Pons (tissue), 1 donor: ENCODE measurements at places on chromosomes 7 and 10.

- peak; percentile 44 for DNase-seq
Measured at GRCh38 chr10:944034-944831, 12.7 kb upstream of the LARP4B start.

GRCh38 chr7:27906385-27907091, 166.6 kb downstream of the TAX1BP1 start:
- no peak for DNase-seq

DNA sequence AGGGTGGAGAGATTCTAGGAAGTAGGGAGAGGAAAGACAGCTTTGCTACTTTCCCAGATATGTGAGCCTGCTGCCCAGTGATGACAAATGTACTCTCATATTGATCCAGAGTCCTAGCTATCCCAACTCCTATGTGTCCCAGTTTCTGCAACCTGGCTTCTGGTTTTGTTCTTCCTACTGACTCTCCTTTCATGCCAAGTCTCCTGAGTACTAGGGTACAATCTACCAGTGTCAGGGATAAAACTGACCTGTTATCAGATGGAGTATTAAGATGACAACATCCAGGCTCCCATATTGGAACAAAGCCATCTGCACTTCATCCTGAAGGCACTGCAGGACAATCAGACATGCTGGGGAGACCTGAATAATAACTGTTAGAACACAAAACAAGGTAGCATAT, 233.7 kb upstream of the PHYHIPL start:
- DNase-seq: no peak

DNA sequence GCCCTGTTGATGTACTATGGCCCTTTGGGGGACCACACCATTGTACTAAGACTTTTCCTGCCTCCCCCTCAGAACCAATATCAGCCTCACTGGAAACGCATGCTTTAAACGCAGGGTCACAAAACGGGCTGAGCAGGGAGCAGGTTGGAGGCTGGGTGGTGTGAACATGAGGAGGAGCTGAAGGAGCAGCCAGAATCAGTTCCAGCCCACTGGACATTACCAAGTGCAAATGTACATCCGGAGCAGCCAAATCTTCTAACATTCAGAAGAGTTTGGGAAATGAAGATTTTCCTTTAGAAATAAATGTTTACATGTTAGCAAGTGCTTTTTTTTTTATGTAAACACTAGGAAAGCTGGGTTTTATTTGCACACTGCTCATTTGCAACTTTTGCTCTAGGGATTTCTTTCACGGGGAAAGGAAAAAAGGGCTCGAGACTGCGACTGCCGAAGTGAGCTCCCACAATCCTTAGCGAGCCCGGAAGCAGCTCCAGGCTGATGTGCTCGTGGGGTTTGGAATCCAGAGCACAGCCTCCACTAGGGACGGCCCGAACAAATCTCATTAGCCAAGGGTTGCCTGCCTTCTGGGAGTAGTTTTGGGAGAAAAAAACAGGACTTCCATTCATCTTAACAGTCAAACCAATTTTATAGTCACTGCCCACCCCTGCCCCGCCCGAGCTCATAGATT, 108.0 kb upstream of the YAE1 start:
- DNase-seq: no peak

- no peak for DNase-seq
Measured at GRCh38 chr7:157222687-157223086, 84.0 kb downstream of the UBE3C start.

GRCh38 chr10:48507933-48508790, 96.7 kb downstream of the ARHGAP22 start:
- DNase-seq: no peak

DNA sequence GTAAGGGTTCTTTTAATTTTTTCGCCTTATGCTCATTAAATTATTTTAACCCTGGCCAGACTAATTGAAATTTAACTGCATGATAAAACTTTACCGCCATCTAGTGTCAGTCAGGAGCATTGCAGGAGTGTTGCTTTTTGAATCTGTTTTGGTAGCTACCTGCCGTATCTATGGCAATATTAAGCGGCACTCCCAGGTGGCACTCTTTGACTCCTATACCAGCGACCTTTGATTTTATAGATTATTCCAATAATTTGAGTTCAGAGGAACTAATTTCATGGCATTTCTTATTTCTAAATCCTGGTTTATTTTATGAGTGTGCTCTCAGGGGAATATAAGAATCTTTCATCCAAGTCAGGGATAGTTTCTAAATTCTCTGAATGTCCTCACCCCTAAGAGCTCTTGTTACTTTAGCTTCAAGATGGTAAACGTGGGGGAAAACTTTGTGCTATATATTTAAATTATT, 198.9 kb downstream of the REEP3 start:
- peak; percentile 67 for DNase-seq

GRCh38 chr10:72353965-72354355, 759 bp downstream of the DNAJB12 start:
- DNase-seq: no peak

DNA sequence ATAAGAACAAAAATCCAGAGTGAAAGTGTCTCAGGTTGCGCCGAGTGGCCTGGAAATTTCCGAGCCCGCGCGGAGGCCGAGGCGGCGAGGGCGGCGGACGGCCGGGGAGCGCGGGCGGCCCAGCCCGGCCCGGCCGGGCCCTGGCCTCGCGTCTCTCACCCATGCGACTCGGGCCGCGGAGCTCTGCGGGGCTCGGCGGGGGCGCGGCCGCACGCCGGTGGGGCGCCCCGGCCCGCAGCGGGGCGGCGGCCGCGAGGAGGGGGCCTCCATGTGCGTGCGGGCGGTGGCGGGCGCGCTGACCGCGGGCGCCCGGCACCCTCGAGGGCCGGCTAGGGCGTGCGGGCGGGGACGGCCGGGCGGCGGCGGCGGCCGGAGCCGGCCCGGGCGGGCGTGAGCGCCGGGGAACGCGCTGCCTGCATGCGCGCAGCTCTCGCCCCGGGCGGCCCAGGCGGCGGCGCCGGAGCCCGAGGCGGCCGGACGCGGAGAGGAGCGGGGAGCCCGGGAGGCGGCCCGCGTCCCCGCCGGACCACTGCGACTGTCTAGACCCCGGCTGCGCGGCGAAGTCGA, 302 bp upstream of the EN2 start:
- DNase-seq: no peak

GRCh38 chr10:118725886-118726500, 28.8 kb downstream of the CACUL1 start:
- no peak for DNase-seq

GRCh38 chr10:89651916-89652573, 7.0 kb upstream of the PANK1 start:
- DNase-seq: no peak

- DNase-seq: peak; percentile 56
Measured at GRCh38 chr7:93551063-93551895, 23.2 kb downstream of the CALCR start.

GRCh38 chr7:91267171-91267955, 3.1 kb downstream of the FZD1 start:
- DNase-seq: no peak

GRCh38 chr10:43703286-43703685, 54.6 kb upstream of the ZNF32 start:
- DNase-seq: no peak

DNA sequence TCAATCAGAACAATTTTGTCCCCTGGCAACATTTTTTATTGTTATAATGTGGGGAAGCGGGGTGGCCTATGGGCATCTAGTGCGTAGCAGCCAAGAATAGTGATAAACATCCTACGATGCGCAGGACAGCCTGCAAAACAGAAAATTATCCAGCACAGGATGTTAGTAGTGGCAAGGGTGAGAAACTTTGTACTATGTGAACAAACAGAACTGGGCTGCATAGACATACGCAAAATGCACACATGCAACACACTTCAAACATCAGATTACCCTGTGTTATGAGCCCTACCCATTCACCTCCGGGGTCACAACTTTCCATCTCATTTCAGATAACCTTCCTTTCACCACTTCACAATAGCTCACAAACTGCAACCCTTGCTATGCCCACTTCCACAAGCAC, 3.1 kb downstream of the ZNF786 start:
- DNase-seq: no peak
